ENCODE measurements at places on chromosomes 6 and 20.

- DNase-seq = no peak
Observed at GRCh38 chr20:60729135-60729900, 522.7 kb upstream of the CDH4 start.

DNA sequence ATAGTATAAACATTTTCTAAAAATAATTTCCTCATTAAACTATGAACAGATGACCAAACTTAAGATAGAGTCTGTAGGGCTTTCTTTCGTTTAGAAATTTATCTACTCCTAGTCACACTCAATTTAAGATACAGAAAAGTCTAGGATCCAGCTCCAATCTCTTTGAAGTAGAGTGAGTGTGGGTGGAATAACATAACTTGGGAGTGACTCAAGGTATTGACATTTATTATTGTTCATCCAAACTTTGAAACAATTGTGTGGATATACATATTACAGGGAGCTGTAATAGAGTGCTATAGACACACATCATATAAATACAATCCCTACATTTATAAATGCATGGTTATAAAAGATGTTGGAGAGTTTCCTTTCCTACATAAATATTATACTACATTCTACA lies 715.2 kb upstream of the MANEA start:
- no peak for DNase-seq

- no peak for DNase-seq
Observed at GRCh38 chr20:14232650-14233049, 104.8 kb downstream of the FLRT3 start.

DNA sequence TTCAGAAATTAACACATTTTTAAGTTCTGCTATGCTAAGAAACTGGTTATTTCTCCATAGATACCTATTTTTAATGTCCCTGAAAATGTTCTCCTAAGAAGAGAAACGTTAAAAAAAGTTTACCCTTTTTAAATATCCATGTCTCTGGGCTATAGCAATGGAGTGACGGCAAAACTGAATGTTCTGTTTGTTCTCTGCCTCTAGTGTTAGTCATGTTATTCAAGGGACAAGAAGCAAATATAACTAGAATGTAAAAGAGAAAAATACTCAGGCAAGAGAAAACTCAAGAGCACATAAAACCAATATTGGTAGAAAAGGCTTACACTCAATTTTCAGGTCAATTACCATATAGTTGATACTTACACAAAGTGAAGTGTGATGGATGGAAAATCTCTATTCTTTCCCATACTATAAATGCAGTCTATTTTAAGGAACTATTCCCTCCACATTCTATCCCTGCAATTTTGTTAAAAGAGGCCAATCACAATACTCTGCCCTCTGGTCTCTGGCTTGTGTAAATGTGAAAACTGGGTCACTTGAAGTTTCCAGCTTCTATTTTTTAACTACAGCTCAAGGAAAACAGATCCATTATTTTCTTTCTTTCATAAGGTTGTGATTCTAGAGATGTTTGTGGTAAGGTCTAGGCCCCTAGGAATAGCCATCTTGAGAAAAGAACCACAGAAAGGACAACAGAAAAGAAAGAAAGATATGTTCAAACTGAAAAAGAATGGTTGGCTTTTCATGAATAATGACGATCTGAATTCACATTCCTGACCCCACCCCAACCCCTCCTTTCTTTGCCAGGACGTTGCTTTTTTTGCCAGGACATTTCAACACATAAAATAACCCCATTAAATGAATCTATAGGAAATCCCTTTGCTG lies 200.3 kb upstream of the FAM83B start:
- DNase-seq = no peak

DNA sequence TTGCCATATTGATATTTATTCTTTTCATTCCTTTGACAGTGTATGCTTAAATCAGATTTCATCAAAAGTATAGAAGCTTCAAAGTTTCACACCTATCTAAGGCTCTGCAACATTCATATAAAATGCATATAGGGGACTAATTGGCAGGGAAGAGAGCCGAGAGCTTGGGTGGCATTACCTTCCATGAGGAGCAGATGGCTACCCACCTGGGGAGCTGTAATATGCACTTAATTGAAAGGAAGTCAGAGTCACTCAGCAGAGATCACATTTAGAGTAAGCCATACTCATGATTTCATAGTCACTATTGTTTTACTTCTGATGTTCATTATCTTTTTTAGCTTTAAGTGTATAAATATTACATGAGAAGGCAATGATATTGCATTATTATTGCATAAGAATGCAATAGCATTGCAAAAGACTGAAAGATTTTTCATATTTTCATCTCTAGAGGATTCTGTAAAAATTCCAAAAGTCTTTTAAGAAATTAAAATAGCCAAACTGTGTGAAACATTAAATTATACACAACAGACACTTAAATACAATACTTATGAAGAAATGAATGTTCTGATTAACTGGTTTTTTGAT lies 1305.2 kb downstream of the EPHA7 start:
- DNase-seq = no peak

DNA sequence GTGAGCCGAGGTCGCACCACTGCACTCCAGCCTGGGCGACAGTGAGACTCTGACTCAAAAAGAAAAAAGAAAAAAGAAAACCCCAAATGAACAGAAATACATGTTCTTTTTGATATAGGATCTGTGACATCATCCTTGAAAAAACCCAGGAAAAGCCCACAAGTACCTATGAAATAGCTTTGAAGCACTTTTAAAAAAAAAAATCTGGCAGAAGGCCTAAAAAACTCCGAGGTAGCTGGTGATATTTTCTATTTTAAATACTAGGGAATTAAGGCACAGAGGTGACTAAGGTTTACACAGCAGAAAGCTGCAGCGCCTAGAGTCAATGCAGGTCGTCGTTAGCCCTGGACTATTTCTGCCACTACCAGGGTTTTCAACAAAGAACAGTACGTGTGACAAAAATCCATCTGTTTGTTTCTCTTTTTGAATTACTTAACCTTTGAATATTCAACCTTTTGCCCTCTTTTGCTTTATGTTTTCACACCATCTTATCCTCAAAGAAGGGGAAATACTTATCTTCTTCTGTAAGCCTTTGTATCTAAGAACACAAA lies 39.4 kb upstream of the EEF1A1 start:
- DNase-seq = no peak

- DNase-seq = no peak
Observed at GRCh38 chr6:112806163-112806865, 459.2 kb downstream of the RFPL4B start.

GRCh38 chr20:49627329-49627761 lies 59.4 kb upstream of the PTGIS start:
- DNase-seq = no peak

GRCh38 chr20:24379484-24379927 lies 89.9 kb upstream of the SYNDIG1 start:
- DNase-seq = no peak

DNA sequence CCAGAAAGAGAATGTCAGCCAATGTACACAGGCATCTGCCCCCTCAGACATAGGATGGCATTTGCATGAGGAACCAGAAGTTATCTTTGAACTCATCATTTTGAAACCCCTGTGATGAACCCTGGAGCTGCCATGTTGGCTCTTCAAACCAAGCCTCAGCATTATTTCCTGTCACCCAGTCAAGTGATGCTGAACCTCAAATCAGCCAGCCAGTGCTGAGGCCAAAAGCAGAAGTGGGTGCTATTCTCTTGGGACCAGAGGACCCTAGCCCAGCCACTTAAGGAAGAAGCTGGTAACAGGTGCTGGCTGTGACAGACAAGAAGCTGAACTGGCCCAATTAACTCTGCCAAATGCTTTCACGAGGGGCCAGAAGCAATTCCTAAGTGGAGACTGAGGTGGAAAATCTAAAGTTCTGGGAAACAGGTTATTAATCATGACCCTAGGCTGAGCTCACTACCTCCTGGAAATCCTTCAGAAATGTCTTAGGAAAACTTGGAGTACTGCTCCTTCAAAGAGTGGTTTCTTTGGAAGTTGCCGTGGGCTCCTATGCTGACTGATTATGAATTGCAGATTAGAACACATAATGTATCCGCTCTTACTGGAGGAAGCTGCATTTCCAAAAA lies 4.0 kb downstream of the PKIG start:
- DNase-seq = no peak

- DNase-seq = no peak
Observed at GRCh38 chr6:144326393-144326792, 41.3 kb downstream of the UTRN start.

DNA sequence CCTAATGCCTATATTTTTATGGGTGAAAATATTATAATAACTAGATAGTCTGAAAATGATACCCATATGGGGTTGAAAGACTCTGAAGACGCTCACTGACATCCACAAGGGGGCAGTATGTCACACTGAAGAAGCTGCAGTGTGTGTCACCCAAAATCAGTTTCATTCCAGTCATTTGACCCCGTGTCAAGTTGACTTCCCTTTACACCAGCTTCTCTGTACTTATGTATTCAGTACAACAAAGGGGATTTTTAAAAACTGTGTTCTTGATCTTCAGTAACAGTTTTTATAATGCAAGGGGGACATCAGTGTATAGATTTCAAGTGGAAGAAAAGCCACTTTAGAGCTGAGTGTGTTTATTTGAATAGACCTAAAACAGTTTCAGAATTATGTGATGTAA lies 19.3 kb downstream of the FAXC start:
- DNase-seq = no peak

DNA sequence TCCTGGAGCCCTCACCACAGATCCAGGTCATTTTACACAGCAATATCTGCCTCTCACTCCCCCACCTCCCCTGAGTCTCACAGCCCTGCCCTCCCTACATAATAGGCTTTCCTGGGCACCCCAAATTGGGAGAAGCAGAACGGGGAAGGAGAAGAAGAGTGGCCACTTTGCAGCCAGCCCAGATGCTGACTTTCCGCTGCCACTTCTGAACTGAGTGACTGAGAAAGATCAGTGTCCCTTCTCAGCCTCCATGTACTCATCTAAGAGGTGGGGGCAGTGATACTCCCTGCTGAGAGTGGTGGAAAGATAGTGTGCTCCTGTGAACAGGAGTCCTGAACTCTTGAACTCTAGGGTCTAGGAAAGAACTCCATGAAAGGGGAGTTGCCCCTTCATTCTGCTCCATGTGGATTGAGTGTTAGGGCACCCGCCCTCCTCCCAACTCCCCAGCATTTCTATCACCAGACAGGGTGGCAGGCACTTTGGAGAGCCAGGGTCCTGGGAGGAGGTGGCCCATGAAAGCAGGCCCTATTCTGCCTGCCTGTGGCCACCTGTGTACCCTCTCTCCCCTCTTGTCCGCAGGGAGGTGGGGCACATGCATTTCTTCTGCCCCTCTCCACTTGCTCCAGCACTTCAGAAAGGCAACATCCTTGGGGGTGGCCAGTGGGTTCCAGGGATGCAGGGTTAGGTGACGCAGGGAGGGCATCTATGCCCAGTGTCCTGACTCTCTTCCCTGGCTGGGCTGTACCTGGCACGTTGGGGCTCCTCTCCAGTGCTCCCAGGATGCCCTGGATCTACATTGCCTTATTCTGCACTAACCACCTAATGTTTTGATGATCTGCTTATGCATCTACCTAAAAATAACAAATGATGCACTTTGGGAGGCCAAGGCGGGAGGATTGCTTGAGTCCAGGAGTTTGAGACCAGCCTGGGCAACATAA lies 38.3 kb upstream of the MRPS18A start:
- no peak for DNase-seq

- peak; percentile 62 for DNase-seq
Observed at GRCh38 chr6:108557494-108558371, 3.0 kb upstream of the FOXO3 start.

GRCh38 chr20:61380545-61380915 lies 128.5 kb downstream of the CDH4 start:
- no peak for DNase-seq

GRCh38 chr20:22472447-22473100 lies 111.8 kb downstream of the FOXA2 start:
- no peak for DNase-seq
